ACHN (cell line): ENCODE measurements at places on chromosomes 3 and 15.

DNA sequence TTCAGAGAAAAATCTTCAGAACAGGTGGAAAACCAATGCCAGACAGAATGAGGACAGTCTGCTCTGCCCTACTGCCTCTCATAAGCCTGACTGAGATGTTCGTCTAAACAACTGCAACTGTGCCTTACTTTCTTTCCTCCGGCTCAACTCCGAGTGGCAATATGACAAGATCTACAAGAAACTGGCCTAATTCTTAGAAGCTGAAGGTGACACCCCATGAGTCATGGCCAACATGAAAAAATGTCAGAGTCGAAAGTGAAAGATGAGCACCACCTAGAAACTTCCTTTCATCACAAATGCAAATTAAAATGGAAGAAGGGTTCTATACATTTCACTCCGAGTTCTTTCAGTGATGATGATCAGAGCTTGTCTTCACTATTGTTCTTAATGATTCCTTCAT lies 12.9 kb downstream of the PCYT1A start:
- no peak for DNase-seq

DNA sequence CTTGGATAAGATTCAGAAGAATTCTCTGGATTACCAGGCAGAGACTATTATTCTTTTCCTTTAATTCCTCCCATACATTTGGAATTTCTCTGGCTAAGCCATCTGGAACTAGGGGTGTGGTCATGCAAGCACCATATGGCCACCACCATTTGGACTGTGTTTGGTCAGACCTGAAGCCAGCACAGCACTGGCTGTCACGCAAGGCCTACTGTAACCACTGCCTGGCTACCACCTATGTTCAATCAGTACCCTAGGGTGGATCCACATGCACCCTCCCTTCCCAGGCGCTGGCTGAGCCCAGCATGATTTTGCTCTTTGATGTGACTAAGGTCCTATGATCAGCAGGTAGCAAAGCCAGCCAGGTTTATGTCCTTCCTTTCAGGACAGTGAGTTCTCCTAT lies 287.8 kb upstream of the GOLIM4 start:
- DNase-seq, result no peak

DNA sequence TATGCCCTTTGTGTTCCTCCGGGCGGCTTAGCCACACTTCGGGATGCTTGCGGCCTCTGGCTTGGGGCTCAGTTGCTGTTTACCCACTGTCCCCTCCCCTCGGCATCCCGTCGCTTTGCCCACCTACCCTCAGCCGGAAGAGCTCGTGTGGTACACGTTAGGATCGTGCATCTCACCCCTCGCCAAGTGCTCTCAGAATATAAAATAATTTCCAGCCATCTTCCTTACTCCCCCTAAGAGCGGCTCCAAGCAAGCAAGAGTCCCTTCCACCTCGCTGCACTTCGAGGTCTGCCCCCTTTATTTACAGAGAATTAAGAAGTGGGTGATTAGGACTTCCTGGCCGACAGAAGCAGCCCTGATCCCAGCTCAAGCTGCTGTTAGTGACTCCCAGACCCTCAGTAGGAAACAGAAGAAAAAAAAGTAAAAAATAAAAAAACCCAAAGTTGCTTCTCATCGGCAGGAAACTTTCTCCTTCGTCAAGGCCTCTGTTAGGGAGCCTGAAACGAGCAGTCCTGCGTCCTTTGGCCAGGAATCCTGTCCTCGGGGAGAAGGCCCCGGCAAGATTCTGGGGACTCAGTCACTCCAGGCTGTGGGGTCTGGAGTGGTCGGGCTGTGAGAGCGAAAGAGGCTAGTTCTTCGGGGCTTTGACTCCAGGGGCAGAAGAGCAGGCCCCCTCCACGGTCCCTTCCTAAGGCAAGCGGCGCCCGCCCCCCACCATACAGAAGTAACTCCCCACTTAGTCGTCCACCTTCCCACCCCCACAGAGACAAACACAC lies 3.0 kb downstream of the MEIS2 start:
- no peak for DNase-seq

GRCh38 chr15:85404918-85405866 lies 24.8 kb downstream of the AKAP13 start:
- no peak for DNase-seq

DNA sequence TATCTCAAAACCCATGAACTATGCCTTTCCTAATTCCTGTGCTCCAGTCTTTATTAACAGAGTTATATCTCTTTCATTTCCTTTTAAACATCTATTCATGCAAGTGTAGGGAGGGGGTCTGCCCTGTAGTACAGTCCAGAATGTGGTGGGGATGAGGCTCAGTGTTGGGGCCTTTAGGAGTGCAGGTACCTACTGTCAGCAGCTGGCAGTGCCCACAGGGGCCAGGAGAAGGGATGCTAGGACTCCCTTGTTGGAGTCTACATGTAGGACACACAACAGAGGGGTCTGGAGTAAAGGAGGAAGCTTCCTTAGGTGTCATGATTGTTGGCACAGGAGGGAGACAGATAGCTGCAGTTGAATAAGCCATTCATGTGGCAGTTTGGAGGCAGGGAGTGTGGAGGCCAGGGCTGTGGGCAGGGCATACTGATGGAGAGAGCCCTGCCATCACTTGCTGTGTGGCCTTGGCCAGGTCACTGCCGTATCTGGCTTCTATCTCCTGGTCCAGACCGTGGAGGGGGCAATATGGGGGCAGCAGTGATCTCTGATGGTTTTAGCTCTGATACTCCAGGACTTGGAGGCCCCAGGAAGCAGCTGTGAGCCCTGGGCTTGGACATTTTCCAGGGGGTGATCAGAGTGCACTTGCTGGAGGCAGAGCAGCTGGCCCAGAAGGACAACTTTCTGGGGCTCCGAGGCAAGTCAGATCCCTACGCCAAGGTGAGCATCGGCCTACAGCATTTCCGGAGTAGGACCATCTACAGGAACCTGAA lies 29.5 kb downstream of the ESYT3 start:
- no peak for DNase-seq

DNA sequence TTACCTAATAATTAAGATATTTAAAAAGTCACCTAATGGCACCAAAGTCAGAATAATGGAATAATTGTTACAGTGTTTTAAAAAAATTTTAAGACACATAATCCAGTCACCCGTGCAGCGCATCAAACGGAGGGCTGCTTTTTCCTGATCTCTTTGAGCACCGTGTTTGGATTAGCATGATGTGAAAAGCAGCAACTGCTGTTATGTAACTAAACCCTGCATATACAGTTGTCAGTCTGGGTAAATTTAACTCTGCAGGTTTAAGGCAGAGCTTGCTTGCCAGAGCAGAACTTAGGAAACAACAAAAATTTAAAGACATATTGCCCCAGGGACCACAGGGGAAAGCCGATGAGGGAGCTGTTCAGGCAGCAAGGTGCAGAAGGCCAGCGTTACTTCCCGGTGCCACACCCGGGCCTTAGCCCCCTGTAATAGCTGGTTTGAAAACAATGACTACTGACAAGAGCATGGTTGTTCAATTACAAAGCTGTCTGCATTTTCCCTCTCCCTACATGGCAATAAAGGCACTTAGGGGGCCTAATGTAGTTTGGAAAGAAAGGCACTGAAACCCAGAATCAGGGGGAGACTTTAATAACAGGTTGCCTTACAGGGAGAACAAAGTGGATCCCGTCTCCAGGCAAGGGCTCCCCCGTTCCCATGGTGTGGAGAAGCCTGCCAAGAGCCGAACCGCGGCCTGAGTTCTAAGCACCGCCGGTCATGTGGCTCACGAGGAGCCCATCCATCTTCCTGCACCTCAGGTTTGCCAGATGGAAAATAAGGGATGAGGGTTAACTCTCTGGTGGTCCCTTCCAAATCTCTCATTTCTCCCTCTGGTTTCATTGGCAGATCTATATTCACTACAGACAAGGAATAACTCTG lies 32.2 kb downstream of the RORA start:
- DNase-seq, result no peak

GRCh38 chr3:137762674-137763593 lies 1.2 kb upstream of the SOX14 start:
- no peak for DNase-seq

GRCh38 chr3:56796202-56796601 lies 5.5 kb downstream of the ARHGEF3 start:
- no peak for DNase-seq
